ENCODE measurements at places on chromosomes 12 and 14. TPM values are rescaled to one million over a fixed set of nuclear protein-coding genes. Genes with fewer than 3 reads are reported as not detected.
A peak's percentile ranks its signal among the peaks of the same experiment; 100 is the strongest.

Gene DACT1
- 2.8 TPM for polyA plus RNA-seq

Gene NYNRIN
- 0.92 TPM for polyA plus RNA-seq

DNA sequence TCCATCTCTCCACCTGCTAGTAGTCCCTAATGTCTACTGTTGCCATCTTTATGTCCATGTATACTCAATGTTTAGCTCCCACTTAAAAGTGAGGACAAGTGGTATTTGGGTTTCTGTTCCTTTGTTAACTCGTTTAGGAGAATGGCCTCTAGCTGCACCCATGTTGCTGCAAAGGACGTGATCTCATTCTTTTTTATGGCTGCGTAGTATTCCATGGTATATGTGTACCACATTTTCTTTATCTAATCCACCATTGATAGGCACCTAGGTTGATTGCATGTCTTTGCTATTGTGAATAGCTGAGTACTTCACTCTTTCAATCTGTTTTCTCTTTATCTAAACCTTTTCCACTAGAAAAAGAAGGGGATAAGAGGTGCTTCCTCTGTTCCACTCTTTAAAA, 130.0 kb downstream of the TMEM117 start:
- no peak for DNase-seq
- no peak overlapping the region for H3K4me3 ChIP-seq
- H3K27ac ChIP-seq, result no peak overlapping the region
- no peaks in the 10 kb centered on the region for H3K4me1 ChIP-seq

DNA sequence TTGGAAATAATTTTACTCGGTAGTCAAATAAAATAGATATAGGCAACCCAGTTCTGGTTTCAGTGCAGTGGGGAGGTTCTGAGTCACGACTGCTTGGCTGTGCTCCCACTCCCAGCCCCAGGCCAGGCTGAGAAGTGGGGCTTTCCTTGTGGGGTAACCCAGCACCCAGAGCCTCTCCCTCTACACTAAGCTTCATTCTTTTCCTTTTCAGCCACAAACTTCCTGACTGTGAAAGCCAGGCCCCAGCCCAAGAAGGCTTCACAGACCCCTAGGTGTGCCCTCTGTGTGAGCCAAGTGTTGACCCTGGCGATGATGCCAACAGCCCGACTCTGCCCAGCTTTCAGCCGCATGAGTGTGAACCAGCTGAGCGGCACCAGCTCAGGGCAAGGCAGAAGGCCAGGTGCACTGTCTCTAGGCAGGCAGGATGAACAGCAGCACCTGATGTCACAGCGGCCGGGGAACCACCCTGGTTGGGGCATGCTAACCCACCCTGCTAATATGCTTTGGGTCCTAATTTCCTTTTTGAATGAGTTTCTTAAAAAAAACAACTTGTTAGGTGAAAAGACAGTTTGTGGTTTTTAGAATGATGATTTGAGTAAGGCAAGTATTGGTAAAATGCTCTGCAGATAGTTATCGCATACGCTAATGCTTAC, 42.2 kb upstream of the ATP23 start:
- peaks cover under 1% of the 10 kb centered on the region for H3K4me1 ChIP-seq
- no peaks in the 10 kb centered on the region for H3K36me3 ChIP-seq
- peak overlapping the region; percentile 97 for H3K27ac ChIP-seq
- no peaks in the 10 kb centered on the region for H3K27me3 ChIP-seq
- H3K4me3 ChIP-seq, result no peak overlapping the region

DNA sequence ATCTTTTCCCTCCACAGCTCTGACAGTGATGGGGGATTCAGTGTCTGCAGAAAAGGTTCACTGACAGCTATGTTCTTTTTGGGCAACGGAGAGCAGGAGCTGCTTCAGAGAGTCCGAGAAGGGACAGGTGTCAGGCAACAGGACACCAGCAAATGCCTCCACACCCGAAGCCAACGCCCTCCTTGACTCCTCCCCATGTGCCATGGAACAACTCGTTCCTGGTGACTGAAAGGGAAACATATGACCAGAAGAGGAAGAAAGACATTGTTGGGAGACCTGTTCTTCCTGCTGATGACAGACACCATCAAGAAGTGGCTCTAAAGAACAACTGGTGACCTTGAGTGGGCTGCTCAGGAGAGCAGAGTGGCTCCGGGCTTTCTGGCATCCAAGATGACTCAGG, 172.3 kb upstream of the NOS1 start:
- H3K27me3 ChIP-seq, result no peaks in the 10 kb centered on the region
- no peak overlapping the region for H3K27ac ChIP-seq
- H3K36me3 ChIP-seq, result no peaks in the 10 kb centered on the region
- H3K4me3 ChIP-seq, result no peak overlapping the region
- DNase-seq, result no peak
- H3K4me1 ChIP-seq, result no peaks in the 10 kb centered on the region

DNA sequence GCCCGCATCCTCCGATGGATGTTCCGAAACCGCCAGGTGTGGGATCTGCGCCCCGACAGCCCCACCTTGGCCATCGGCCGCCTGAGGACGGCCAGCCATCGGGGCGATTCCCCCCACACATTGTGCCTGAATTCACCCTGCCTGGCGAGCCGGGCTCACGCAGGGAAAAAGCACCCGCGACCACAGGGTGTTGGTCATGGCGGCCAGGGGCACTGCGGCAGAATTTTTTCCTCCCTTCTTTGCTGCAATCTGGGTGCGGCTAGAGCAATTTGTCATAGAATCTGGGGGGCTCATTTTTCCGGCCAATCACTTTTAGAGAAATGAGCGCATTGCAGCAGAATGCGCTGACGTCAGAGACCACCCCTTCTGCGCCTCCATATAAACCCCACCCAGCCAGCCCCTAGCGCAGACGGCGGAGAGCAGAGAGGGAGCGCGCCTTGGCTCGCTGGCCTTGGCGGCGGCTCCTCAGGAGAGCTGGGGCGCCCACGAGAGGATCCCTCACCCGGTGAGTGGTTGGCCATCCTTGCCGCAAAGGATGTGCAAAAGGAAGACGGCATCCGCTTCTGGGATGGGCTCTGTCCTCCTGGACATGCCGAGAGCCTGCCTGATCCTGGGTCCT, at the start of gene MEG3:
TSS of gene MEG3 (plus strand) at position 406 of the 619 bp plus-strand sequence.
- peak within 1 kb of the TSS; percentile 47 for H3K27ac ChIP-seq
- H3K4me3 ChIP-seq, result peak within 1 kb of the TSS; percentile 39
- no peaks in the 10 kb centered on the region for H3K4me1 ChIP-seq

DNA sequence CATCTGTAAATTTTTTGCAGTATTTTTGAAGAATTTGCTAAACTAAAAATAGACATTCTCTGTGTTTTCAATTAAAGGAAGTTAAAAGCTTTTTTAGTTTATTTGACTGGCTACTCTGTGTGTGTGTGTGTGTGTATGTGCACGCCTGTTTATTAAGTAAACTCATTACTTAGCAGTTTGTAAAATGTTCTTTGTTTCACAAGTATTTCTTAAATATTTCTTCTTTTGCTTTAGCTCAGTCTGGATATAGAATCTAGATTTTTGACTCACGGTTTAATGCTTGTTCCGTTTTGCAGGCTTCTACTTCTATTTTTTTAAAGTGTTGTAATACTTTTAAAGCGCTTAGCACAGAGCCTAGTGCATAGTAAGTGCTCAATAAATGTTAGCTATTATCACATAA, 46.5 kb upstream of the KCNMB4 start:
- H3K27ac ChIP-seq, result no peak overlapping the region
- no peak for DNase-seq
- H3K4me1 ChIP-seq, result no peaks in the 10 kb centered on the region
- peaks cover 6% of the 10 kb centered on the region for H3K36me3 ChIP-seq

DNA sequence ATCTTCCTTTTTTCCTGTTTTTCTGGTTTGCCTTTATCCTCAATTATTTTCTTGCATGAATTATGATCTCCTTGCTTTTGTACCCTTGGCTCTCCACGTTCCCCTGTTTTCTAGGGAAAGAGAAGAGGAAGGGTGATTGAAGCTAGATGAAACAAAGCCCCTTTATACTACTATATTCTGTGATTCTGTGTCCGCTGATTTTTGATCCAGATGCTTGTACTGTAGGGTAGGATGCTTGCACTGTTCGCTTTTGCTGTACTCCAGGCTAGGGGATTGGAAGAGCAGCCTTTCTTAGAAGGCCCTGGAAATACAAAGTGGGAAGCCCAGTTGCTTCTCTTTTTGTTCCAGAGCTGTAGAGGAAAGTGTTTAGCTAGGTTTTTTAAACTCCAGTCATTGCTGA, 35.1 kb upstream of the KLHDC2 start:
- H3K36me3 ChIP-seq, result no peaks in the 10 kb centered on the region
- H3K27ac ChIP-seq, result no peak overlapping the region
- H3K27me3 ChIP-seq, result no peaks in the 10 kb centered on the region
- no peak for DNase-seq

DNA sequence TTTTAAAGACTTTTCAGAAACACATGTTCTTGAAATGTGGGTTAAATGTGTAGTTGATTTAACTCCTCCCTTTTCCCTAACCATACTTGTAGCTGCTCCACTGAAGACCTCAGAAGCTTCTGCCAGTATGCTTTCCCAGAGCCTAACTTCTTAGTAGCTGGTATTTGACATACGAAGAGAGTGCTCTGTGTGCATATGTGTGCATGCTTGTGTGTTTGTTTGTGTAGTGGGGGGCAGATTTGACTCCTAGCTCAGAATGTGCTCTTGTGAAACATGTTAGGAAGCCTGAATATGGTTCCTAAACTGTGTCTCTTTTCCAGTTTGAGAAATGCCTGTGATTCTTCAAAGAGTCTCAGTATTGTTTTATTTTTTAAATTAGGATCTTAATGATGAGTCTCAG, 420.4 kb downstream of the PCNX1 start:
- no peak overlapping the region for H3K4me3 ChIP-seq
- no peaks in the 10 kb centered on the region for H3K36me3 ChIP-seq
- H3K27ac ChIP-seq, result no peak overlapping the region
- H3K27me3 ChIP-seq, result no peaks in the 10 kb centered on the region

- peak; percentile 99 for DNase-seq
- no peaks in the 10 kb centered on the region for H3K4me1 ChIP-seq
- H3K36me3 ChIP-seq, result peaks cover 61% of the 10 kb centered on the region
- H3K27ac ChIP-seq, result peak within 1 kb of the TSS; percentile 89
- no peaks in the 10 kb centered on the region for H3K27me3 ChIP-seq
- H3K4me3 ChIP-seq, result peak within 1 kb of the TSS; percentile 66
Observed at GRCh38 chr12:55817345-55818139, at the start of the genes ORMDL2 and SARNP. Gene ORMDL2, plus strand, starts transcription at chr12:55818041. Its CDS starts 959 bp downstream, at chr12:55819000. Gene SARNP, minus strand, starts transcription at chr12:55817724. Its CDS starts 23 bp downstream, at chr12:55817701.

- no peaks in the 10 kb centered on the region for H3K36me3 ChIP-seq
- H3K4me3 ChIP-seq, result no peak overlapping the region
- no peak for DNase-seq
- H3K27ac ChIP-seq, result no peak overlapping the region
- H3K4me1 ChIP-seq, result no peaks in the 10 kb centered on the region
Observed at GRCh38 chr14:22002860-22003284, 329.3 kb upstream of the OR4E1 start.

DNA sequence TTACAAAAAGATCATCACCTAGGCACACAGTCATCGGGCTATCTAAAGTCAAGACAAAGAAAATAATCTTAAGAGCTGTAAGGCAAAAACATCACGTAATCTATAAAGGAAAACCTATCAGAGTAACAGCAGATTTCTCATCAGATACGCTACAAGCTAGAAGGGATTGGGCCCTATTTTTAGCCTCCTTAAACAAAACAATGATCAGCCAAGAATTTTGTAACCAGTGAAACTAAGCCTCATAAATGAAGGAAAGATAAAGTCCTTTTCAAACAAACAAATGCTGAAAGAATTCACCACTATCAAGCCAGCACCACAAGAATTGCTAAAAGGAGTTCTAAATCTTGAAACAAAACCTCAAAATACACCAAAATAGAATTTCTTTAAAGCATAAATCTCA, 191.6 kb upstream of the BMP4 start:
- H3K36me3 ChIP-seq, result no peaks in the 10 kb centered on the region
- no peaks in the 10 kb centered on the region for H3K4me1 ChIP-seq
- H3K27me3 ChIP-seq, result no peaks in the 10 kb centered on the region
- no peak for DNase-seq
- no peak overlapping the region for H3K4me3 ChIP-seq
- H3K27ac ChIP-seq, result no peak overlapping the region

DNA sequence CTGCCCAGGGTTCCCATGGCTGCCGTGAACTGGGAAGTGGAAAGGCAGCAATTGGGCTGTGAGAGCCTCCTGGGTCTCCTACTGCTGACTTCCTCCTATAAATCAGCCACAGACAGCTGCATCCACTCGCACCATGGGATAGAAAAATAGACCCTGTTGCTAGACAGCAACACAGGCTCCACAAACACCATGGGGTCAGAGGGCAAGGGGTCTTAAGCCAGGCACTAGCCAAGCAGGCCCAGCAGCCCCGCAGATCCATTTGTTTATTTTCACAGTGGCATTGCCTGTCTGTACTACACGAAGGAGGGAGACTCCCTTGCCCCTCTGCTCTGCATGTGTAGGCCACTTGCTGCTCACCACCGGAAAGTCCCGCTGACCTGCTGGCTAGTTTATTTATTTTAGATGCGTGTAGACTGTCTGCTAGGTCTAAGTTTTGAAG, 139.8 kb downstream of the DACT1 start:
- no peak overlapping the region for H3K27ac ChIP-seq
- H3K4me3 ChIP-seq, result no peak overlapping the region
- no peak for DNase-seq
- no peaks in the 10 kb centered on the region for H3K4me1 ChIP-seq

GRCh38 chr12:119687406-119687805, 19.5 kb downstream of the PRKAB1 start:
- no peaks in the 10 kb centered on the region for H3K27me3 ChIP-seq
- DNase-seq, result no peak
- no peaks in the 10 kb centered on the region for H3K36me3 ChIP-seq
- H3K4me3 ChIP-seq, result no peak overlapping the region
- H3K4me1 ChIP-seq, result no peaks in the 10 kb centered on the region

GRCh38 chr14:58107947-58108552, 44.0 kb downstream of the ARMH4 start:
- no peak overlapping the region for H3K4me3 ChIP-seq
- H3K27me3 ChIP-seq, result no peaks in the 10 kb centered on the region
- DNase-seq, result no peak
- no peak overlapping the region for H3K27ac ChIP-seq
- H3K4me1 ChIP-seq, result no peaks in the 10 kb centered on the region
- H3K36me3 ChIP-seq, result no peaks in the 10 kb centered on the region

DNA sequence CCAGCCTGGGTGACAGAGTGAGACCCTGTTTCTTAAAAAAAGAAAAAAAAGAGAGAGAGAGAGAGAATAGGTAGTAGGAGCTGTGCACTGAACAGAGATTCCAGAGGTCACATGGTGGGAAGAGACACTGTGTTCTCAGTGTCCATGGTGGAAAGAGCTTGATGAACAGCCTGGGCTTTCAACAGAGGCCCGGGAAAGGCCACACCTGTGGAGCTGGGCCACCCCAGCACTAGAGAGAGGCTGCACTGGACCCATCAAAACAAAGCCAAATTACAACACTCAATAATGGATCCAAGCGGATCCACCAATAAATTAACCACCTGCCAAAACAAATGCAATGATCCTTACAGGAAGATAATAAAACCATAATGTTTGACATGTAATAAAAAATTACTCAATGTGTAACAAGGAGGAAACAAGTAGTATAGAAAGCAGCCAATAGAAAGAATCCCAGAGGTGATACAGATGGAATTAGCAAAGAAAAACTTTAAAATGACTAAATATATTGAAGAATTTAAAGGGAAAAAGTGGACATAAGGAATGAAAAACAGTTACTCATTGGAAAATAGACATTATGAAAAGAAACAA, 44.8 kb upstream of the BCL2L14 start:
- H3K27ac ChIP-seq, result no peak overlapping the region
- no peaks in the 10 kb centered on the region for H3K27me3 ChIP-seq
- no peaks in the 10 kb centered on the region for H3K4me1 ChIP-seq
- no peak for DNase-seq
- H3K36me3 ChIP-seq, result no peaks in the 10 kb centered on the region
- H3K4me3 ChIP-seq, result no peak overlapping the region
